ENCODE measurements at places on chromosomes 13 and 19.

- DNase-seq, result no peak
Measured at GRCh38 chr13:21256351-21256761, 79.9 kb downstream of the MRPL57 start.

GRCh38 chr13:60798503-60798902 is 401.5 kb downstream of the TDRD3 start:
- DNase-seq, result no peak

DNA sequence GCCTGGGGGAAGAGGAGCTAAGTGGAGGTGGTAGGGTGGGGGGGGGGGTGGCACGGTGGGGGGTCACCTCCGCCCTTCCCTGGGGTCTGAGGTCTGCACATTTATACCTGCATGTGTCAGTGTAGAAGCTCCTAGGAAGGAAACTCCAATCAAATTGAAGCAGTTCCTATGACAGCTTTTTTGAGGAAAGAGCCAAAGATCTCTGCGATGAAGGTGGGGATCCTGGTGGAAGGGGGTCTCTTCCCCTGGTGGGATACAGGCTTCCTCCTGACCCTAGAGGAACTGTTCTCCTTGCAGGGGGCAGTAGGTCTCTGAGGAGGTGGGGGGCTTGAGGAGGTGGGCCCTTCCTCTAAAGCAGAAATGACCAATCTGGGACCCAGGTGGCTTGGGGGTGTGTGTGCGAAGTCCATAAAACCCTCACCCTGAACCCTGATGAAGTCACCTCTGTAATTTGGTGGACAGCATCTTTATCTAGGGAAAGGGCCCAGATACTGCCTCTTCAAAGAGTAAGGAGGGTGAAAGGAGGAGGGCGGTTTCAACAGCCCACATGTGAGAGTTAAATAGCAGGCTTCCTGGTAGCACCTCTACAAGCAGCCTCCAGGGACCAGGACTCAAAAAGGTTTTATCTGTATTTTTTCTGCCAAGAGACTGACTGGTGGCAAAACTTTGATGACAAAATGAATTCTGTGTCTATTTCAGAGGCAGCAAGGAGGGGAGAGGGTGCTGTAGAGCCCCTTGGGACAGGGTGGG is 12.9 kb downstream of the RANBP3 start:
- DNase-seq, result no peak

DNA sequence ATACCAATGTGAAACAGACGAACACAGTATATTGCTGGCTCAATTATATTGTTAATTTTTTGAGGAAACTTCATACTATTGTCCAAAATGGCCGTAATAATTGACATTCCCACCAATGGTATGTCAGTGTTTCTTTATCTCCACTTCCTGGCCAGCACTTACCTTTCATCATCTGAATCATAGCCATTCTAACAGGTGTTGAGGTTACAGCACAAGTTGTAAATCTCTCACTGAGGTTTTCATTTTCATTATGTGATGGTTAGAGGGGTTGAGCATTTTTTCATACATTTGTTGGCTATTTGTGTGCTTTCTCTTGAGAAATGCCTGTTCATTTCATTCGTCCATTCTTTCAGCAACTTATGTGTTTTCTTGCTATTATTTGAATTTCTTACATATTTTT is 824.0 kb downstream of the UQCRFS1 start:
- no peak for DNase-seq

- DNase-seq, result no peak
Measured at GRCh38 chr13:106088085-106088484, 447.4 kb downstream of the EFNB2 start.

DNA sequence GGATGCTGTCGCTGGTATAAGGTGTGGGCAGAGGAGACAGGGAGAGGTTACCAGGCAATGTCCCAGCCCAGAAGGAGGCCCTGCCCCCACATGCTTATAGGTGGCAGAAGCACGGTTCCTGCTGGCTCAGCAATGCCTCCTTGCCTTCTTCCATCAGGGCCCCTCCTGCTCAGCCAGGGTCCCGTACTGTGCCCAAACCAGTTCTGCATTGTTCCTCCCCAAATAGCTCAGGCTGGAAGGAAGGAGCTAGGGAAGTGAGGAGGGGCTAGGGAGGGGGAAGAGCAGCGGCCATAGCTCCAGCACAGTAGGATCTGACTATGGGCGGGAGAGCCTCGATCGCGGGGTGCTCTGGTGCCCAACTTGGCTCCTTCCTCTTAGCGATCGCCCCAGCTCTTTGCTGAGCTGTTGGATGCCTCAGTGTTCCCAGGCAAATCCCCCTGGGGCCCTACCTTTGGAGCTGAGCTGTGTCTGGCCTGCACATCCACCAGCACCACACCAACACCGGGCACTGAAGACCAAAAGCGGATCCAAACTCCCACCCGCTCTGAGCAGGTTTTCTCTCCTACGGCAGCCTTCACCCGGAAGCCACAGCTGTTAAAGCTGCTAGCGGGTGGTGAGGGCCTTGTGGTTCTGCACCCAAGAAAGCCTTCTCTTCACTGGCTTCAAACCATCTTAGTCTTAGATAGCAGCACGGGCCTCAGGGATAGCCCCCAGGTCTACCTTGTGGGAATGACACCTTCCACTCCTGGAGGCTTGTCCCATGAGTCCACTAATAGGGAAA is 32.1 kb upstream of the PEPD start:
- DNase-seq, result no peak

GRCh38 chr13:36157480-36157879 is 26.3 kb upstream of the DCLK1 start:
- DNase-seq, result no peak

- no peak for DNase-seq
Measured at GRCh38 chr19:45564131-45564780, 20.3 kb downstream of the OPA3 start.

DNA sequence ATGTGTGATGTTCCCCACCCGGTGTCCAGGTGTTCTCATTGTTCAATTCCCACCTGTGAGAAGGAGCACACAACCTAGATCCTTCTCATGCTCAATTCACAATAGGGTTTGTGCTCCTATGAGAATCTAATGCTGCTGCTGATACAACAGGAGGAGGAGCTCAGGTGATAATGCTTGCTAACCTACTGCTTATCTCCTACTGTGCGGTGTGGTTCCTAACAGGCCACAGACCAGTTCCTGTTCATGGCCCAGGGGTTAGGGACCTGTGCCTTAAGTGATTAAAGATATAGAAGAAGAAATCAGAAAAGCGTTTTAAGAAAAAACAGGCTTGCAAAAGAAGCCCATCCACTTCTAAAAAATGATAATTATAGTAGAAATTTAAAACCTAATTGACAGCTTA is 17.5 kb downstream of the DLEU7 start:
- no peak for DNase-seq

DNA sequence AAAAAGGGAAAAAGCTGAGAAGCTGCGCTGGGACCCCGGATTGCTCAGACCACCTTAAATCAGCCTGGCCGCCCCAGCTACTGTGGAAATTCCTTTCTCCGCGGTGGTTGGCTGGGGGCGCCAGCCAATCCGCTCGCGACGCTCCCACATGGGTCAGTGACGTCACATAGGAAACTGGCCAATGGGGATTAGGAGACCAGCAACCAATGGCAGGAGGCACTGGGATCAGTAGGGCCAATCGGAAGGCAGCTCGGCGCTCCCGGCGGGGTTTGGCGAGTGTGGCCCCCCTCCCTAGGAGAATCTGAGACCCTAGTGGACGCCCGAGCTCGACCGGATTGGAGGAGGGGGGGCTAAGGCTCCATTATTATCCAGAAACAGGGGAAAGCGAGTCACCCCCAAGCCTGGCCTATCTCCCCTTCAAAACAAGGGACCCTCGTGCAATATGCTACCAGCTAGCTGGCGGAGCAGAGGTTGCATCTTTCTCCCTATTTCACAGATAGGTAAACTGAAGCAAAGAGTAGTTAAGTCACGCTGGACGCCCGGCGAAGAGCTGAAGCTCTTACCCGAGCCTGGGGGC is 6.5 kb upstream of the TLE2 start:
- DNase-seq, result peak; percentile 99

DNA sequence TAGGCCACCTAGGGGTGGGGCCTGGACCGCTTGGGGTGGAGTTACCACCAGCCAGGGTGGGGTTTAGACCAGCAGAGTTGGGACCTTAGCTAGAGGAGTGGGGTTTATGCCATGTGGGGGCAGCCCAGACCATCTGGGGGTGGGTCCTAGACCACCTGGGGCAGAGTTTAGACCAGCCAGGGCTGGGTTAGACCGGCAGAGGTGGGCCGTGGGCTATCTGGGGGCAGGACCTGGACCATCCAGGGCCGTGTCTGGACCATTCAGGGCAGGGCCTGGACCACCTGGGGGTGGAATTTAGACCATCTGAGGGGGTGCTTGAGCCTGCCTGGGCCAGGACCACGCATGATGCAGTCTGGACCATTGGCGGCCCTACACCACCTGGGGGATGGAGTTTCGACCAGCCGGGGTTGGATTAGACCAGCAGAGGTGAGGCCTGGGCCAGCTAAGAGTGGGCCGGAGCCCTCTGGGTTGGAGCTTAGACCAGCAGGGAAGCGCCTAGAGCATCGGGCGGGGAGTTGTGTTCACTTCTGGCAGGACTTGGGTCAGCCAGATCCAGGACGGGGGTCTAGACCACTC is 10.0 kb upstream of the CACNG6 start:
- no peak for DNase-seq

DNA sequence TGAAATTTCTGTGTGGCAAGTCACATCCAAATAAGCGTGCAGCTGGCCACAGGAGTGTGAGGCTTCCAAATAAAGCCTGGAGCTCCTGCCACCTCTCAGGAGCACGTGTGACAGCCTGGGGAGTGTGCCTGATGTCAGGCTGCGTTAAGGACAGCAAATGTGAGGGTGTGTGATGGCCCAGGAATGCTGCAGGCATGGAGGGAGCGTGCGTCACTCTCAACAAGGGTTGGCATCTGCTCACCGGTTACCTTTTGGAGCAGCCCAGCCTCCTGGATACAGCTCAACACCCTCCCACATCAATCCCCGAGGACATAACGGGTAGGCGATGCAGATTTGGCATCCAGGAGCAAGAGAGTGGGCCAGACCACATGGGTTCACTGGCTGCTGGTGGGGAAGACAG is 19.0 kb downstream of the NUMBL start:
- DNase-seq, result no peak

- no peak for DNase-seq
Measured at GRCh38 chr19:47157431-47158321, 27.0 kb downstream of the SAE1 start.

- DNase-seq, result no peak
Measured at GRCh38 chr19:8377598-8377997, 12.6 kb upstream of the RAB11B start.

DNA sequence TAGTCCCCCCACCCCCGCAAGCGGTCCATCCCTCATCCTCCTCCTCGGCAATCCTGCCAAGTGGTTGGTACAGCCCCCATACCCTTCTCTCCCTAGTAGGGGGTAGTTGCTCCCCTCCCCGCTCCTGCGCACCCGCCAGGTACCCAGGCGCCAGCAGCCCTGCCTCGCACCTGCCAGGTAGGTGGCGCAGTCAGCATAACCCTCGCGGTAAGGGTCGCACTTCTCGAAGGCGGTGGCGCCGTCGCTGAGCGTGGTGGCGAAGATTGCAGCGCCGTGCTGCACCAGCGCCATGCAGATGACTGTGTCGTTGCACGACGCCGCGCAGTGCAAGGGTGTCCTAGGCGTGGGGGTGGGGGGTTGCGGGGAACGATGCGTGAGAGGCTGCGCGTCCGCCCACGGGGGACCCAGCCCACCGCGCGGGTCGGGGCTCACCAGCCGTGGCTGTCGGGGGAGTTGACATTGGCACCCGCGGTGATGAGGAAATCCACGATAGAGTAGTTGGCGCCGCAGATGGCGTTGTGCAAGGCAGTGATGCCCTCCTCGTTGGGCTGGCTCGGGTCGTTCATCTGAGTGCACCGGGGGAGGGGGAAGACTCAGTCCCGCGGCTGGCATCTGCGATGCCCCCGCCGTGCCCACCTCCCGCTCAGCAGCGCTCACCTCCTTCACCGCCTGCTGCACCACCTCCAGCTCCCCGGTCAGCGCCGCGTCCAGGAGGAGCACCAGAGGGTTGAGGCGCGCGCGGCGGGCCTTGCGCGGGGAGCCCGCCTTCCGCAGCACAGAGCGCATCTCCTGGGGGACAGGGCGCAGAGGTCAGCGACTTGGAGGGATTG is 15.2 kb upstream of the ERCC2 start:
- no peak for DNase-seq

DNA sequence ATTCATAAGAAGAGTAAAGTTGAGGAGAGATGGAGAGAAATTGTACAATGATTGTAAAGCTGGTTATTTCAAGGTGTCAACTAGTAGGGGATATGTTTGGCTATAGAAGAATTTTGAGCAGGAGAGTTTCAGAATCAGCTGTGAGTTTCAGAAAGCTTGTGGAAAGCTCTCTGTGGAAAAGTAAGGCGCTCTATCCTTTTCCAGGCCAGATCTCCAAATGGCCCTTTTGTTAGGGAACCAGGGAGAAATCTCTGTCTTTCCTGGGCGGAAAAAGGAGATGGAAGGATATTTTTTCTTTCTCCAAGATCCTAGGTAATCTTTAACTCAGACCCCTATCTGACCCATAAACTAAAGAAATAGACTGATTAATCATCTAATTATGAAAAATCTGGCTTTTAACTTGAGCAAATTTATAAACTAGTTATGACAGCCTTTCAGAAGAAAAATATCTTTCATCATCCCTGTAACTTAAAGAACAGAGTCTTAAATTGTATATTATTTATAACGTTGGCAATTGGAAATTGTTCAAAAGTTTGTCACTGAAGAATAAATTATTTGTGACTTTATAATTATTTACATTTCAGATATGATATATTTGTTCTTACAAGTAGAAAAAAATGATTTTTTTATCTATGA is 34.5 kb downstream of the SPRY2 start:
- no peak for DNase-seq

GRCh38 chr19:17103177-17103576 is 27.6 kb downstream of the MYO9B start:
- DNase-seq, result no peak

DNA sequence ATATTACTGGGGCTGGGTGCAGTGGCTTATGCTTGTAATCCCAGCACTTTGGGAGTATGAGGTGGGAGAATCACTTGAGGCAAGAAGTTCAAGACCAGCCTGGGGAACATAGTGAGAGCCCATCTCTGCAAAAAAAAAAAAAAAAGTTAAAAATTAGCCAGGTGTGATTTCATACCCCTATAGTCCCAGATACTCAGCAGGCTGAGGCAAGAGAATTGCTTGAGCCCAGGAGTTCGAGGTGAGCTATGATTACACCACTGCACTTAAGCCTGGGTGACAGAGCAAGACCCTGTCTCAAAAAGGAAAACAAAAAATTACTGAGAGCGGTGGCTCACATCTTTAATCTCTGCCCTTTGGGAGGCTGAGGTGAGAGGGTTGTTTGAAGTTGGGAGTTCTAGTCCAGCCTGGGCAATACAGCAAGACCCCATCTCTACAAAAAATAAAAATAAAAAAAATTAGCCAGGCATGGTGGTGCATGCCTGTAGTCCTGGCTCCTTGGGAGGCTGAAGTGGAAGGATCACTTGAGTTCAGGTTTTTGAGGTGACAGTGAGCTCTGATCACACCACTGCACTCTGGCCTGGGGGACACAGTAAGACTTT is 87.5 kb downstream of the ZMYM2 start:
- no peak for DNase-seq
